Fibroblast of pulmonary artery (primary cell): ENCODE measurements at places on chromosomes 4 and X.

GRCh38 chr4:54016504-54016903, 47.9 kb downstream of the CHIC2 start:
- no peak for DNase-seq

DNA sequence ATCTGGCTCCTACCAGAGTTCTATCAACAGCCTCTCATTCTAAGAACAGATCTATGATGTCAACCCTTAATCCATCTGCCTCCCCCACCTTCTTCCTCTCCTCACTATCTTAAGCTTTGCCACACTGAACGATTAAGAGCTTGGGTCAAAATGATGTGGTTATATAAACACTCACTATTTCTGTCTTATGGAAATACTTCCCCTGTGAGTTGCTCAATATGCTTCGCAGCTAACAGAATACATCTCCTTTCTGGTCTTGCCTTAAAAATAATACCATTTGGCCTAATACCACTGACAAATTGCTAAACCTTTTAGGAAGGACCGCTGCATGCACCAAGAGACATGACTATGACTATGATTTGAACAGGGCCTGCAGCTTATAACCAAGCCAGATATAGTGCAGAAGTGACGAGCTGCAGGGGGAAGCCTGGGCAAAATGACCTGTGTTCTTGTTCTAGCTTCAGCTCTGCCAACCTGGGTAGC, 130.9 kb downstream of the RNF150 start:
- DNase-seq: peak; percentile 32

GRCh38 chrX:151633157-151633556, 62.1 kb upstream of the PRRG3 start:
- DNase-seq: no peak

DNA sequence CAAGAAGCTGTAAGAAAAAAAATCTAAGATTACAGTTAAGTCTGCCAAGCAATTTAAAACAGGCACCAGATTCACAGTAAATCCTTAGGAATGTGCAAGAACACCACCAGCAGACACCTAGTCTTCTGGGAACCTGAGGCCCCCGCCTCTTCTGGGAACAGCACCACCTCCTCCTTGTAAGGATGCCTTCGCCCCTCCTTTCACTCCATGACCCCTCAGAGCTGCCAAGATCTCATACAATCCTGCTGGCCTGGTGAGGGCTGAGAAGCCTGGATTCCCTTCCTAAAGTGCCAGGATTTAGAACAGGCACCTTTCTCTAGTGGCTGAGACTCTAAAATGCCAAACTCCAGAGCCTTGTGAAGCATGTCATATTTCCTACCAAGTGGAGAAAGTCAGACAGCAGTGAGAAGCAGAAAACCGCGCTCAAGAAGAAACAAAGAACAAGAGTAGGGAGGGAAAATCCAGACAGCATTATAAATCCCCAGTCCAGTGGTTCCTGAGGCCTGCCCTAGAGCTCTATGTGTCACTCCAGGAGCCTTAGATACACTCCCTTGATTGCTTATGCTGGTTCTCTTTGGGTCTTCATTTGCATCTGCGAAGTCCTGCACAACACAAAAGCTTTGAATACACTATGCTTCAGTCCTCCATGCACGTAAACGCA, 166.4 kb downstream of the TSPAN5 start:
- no peak for DNase-seq

GRCh38 chrX:84634201-84634782, 132.0 kb upstream of the HDX start:
- no peak for DNase-seq

- DNase-seq: peak; percentile 40
These were observed at the start of gene GDI1 for GRCh38 chrX:154436983-154437752. GDI1 (plus strand) TSS chrX:154437154; CDS start chrX:154437255, 101 bp downstream.

DNA sequence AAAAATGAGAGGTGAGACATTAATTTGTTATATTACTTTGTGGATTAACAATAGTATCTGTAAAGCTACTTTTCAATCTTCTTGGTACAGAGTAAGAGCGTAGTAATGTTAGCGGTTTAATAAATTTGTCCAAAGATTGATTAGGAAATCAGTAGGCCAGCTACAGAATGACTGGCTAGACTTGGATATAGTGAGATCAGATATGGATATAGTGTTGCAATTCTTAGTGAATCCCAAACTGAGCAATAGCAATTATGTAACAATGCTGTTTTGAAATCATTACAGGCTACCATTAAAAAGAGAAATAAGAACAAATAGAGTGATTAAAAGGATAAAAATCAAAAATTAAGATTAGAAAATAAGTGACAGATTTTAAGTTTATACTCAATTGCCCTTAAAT, 847 bp upstream of the UGT2A2 start:
- peak; percentile 15 for DNase-seq

DNA sequence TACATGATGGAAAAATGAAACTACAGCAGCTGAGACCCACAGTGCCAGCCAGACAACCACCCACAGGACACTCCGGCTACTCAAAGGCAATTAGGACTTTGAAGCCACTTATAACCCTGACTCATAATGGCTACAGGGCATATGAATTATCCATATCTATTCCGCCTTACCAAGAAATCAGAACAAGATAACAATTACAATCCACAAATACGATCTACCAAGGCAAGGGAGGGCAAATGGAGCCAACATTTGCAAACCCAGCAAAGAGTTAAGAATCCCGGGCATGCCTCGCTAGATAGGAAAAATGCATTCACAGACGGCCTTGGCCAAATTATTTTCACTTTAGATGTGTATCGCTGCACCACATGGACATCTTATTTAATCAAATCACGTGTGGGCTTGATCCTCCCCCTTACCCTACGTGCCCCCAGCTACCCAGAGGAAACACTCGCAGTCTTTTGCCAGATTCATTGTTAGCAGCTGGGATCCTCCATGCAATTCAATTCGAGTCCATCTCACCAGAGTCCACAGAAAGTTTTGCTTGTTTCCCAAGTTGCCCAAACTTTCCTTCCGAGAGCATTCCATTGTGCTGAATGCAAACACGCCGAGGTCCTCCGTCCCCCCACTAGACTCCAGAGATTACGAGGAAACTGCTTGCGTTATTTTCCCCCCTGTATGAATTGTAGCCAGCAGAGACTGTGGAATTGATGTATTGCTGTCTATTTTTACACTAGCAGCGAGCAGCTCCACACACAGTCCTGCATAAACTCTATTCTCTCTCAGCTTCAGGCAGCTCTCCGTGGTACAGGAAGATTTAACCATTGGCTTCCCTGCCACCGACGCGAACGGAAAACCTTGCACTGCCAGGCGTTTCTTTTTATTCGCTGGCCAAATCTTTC, 1.2 kb downstream of the PPARGC1A start:
- peak; percentile 58 for DNase-seq

DNA sequence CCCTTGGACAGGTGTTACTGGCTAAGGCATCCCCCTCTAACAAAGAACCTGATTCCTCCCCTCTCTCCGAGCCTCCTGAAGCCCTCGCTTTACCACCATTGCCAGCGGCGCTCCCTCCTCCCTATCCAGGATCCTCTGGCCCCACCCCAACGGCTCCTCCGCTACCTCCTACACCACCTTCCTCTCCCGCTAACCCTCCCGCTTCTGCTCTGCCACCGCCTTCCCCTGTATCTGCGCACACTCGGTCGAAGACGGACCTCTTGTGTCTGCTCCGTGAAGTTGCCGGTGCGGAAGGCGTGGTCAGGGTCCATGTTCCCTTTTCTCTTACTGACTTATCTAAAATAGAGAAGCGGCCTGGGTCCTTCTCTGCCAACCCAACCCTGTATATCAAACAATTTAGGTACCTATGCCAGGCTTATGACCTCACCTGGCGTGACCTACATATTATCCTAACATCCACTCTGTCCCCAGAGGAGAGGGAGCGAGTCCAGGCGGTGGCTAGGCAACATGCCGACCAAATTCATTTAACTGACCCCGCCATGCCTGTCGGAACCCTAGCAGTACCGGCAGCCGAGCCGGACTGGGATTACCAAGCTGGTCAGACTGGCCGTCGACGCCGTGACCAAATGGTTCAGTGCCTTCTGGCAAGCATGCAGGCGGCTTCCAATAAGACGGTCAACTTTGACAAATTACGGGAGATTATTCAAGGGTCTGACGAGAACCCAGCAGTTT, 958.9 kb downstream of the RPA4 start:
- DNase-seq: no peak

DNA sequence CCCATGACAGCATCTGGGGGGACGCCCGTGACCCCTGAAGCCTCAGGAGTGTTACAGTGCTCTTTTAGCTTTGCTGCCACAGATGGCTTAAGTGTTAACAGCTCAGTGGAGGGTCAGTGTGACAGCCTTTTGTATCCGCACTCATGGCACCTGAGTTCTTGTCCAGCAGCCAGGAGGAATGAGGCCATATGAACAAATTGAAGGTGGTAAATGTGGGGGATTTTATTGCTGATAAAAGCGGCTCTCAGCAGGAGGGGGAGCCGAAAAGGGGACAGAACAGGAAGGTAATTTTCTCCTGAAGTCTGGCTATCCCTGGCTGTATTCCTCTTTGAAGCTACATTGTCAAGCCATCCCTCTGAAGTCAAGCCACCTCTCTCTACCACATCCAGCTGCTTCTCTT, 441.0 kb downstream of the RAPGEF2 start:
- no peak for DNase-seq

DNA sequence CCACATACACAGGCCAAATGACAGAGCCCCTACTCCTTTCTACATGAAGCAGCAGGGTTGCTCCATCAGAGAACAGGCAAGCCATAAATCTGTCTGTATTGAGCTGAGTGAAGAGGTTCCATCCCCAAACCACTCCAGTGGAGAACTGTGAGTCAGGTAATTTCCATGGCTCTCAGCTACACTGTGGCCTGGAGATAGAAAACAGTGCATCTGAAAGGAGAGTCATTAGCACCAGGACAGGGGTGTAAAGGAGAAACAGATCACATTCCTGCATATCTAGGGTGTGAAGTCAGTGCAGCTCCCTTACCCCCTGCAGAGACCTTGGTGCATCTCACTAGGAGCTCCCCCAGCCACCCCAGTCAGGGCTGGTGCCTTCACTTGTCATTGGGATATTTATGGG, 314.7 kb downstream of the CHIC1 start:
- no peak for DNase-seq

- peak; percentile 0 for DNase-seq
These were observed 365.2 kb downstream of the PRDM5 start for GRCh38 chr4:120557372-120557771.
